HFFc6 (cell line): ENCODE measurements at places on chromosomes 6 and 20.

DNA sequence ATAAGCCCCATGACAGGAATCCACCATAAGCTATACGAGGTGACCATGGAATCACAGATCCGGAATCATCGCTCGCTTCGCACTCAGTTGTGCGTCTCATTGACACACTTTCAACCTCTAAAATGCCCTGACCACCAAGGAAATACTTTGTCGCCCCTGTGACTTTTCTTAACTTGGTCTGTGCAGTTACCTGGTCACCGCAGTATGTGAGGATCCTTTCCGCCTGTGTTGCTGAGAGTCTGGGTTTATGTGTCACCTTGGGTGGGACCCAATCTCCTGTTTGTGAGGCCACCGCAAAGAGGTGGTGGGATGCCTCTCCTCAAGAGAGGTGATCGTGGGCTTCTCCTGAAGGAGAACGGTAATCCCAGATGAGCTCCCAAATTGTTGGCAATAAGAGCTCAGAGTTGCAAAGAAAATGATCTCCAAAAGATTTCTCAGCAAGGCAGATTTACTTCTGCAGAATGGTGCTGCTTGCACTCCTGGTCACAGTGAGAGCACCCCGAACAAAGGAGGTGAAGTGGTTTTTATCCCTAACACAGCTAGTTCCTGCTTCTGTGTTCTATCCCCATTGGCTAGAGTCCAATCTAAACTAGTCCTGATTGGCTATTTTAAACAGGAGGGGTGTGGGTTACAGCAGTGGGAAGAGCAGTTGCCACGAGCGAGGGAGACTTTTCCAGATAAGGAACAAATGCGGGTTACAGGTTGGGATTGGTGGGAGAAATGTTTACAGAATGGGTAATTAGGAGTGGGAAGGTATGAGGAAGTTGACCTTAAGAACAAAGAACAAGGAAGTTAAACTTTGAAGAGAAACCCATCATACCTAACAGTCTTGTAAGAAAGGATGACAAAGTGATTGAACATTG is 9.1 kb upstream of the ZNFX1 start:
- DNase-seq = peak; percentile 40

GRCh38 chr6:134253681-134254080 is 64.2 kb downstream of the SGK1 start:
- DNase-seq = peak; percentile 54

DNA sequence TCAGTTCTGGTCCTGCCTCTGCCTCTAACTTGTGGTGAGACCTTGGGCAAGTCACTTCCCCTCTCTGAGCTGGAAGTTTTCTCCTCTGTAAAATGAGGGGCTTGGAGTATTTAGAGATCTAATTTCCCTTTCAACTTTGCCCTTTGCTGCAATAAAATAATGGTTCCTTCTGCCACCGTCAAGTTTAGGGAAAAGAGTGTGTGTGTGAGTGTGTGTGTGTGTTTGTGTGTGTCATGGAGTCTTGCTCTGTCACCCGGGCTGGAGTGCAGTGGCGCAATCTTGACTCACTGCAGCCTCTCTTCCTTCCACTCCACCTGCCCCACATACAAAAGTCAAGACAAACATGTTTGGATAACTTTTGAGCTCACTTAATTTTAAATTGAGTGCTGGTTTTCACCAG is 39.2 kb upstream of the PIM1 start:
- DNase-seq = peak; percentile 56

GRCh38 chr6:140027219-140027618 is 652.8 kb upstream of the CITED2 start:
- DNase-seq = no peak

GRCh38 chr20:15022921-15023320 is 685.5 kb upstream of the FLRT3 start:
- no peak for DNase-seq

GRCh38 chr20:45892049-45892825 is 1.1 kb downstream of the CTSA start:
- DNase-seq = peak; percentile 32
